Renal cortex interstitium (tissue), 15 donors: ENCODE measurements at places on chromosomes 1 and 21. TPM values are rescaled to one million over a fixed set of nuclear protein-coding genes. Genes with fewer than 3 reads are reported as not detected.

Gene KIAA0040
- polyA plus RNA-seq, result 13.0 TPM

Gene SMG5
- polyA plus RNA-seq, result 53.7 TPM

Gene GFI1
- polyA plus RNA-seq, result 0.25 TPM

Gene ALG6
- polyA plus RNA-seq, result 21.3 TPM

Gene ENAH
- polyA plus RNA-seq, result 103 TPM

Gene UBXN10
- polyA plus RNA-seq, result 6.9 TPM

Gene C1orf94
- not detected for polyA plus RNA-seq

Gene TRIM63
- 0.86 TPM for polyA plus RNA-seq

Gene GJA9
- polyA plus RNA-seq, result 0.45 TPM

Gene OR2AJ1
- polyA plus RNA-seq, result not detected

Gene PCSK9
- 2.1 TPM for polyA plus RNA-seq

Gene DTL
- polyA plus RNA-seq, result 21.8 TPM

Gene AMPD1
- polyA plus RNA-seq, result 0.06 TPM

Gene RAB25
- polyA plus RNA-seq, result 46.2 TPM

Gene OR2L2
- polyA plus RNA-seq, result 0.04 TPM

Gene IL10RB
- polyA plus RNA-seq, result 25.7 TPM

Gene S100A3
- 0.57 TPM for polyA plus RNA-seq

Gene KRTAP12-2
- not detected for polyA plus RNA-seq

Gene AHCYL1
- 104 TPM for polyA plus RNA-seq

Gene LRRN2
- polyA plus RNA-seq, result 10.8 TPM

Gene OXCT2
- polyA plus RNA-seq, result 0.22 TPM

Gene ADAM30
- polyA plus RNA-seq, result not detected

Gene BACE2
- 27.5 TPM for polyA plus RNA-seq

Gene NFASC
- polyA plus RNA-seq, result 17.2 TPM

Gene HAO2
- 117 TPM for polyA plus RNA-seq

Gene C8B
- not detected for polyA plus RNA-seq

Gene USH2A
- polyA plus RNA-seq, result 0.07 TPM

Gene INKA2
- polyA plus RNA-seq, result 3.8 TPM

Gene IL19
- 1.5 TPM for polyA plus RNA-seq

Gene GPR161
- 20.0 TPM for polyA plus RNA-seq

Gene PGLYRP3
- polyA plus RNA-seq, result not detected

Gene SAMD11
- polyA plus RNA-seq, result 38.2 TPM

Gene AK2
- 254 TPM for polyA plus RNA-seq
